ENCODE measurements at places on chromosomes 16 and 17.

- no peak for DNase-seq
These were observed 62.4 kb upstream of the PLCG2 start for GRCh38 chr16:81716478-81717225.

DNA sequence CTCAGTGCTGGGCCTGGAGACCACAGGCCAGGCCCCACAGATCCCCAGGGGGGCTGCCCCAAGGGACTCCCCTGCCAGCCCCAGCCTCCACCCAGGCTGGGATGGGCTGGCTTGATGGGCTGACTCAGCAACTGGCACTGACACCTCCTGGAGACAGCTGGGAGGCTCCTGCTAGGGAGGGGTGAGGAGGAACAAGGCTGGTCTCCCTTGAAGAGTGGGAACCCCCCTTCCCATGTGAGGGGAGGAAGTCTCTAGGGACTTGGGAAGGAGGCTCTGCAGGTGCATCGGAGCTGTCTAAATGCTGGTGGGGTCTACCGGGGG lies 10.4 kb downstream of the NHERF1 start:
- no peak for DNase-seq

DNA sequence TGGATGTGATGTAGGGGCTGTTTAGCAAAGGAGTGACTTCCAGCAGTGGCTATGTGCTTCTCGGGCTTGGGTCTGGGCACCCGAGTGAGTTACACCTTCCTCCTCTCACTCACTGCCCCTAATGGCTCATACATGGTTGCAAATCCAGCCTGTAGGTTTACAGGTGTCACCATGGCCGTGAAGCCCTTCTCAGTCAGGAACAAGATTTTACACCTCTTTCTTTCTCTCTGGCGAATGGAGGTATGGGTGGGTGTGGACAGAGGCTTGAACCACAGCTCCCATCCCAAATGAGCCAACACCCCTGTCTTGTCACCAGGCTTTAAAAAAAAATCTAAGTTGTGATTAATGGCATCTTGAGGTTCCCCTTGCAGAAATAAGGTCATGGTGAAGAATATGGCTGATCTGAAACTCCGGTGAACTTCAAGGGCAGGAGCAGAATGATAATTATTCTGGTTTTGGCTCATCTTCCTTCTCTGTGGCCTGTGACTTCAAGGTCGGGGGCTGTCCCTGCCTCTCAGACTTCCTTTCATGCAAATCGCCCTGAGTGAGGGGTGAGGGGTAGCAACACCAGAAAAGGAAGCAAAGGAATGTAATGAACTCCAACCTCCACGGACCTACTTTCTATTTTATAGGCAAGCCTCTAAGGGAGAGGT lies 331.2 kb downstream of the MAF start:
- DNase-seq: no peak

DNA sequence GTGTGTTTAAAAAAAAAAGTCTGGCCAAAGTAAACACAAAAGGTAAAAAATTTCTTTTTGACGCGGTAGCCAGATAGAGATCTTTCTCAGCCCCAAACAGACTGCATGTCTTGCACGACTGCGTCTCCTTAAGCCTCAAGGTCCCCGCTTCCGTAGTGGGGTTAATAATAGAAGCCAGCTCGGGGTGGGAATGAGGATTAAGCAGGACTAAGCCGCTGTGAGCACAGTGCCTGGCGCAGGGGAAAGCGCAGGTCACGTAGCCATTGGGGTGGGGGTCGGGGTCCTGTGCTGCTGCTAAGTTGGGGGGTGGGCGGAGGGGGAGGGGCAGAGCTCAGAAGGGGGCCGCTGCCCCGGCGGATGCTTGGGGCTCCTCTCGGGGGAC lies 521 bp downstream of the GGA2 start:
- DNase-seq: peak; percentile 54

DNA sequence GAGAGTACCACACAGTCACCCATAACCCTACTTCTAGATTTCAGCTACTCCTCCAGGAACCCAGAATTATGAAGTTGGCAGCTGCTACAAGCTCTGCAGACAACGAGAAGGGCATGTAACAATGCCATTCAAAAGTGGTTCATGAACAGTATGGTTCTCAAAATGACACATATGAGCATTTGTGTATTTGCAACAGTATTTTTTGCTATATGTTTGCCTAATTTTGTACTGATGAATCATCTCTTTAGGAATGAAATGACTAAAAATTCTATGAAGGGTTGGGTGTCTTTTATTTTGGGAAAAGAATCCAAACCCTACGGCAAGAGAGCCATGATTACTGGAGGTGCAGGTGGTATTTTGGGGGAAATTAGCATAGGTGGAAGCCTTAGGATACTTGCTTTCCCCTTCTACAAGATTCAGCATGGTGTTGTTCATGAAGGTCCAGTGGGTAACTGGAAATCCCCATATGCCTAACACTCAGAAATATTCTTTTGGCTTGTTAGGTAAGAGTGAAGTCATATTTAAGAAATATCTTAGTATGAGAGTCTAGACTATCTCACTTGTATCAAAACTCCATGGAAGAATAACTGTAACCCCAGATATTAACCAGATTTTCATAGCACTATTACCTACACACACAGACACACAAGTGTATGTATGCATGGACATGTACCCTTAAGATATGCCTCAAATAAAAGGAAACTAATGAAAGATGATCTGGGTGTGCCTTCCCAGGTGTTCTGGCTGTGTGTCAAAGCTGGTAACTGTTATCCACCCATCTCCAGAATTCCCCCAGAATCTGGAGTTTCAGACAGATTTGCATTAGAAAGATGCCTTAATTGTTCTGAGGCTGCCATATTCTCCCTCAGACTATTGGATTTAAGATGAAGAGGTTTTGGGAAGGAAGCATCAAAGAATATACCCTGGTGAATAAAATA lies 688.2 kb upstream of the SOX9 start:
- no peak for DNase-seq

DNA sequence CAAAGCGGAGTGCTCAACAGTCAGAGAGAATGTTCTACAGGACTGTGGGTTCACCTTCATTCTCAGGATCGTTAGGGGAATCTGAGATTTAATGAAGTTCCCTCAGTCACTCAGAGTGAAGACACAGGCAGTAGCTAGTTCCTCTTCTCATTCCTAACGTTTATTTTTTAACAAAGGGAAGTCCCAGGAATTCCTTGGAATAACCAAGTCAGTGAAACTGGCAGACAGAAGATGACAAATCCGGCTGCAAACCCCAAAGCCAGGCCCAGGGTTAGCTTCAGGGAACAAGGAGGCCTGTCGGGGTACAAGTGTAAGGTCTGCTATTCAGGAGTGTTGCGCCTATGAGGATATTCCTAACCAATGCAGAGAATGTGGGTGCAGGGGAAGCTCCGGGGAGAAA lies 42.0 kb downstream of the COTL1 start:
- DNase-seq: no peak

DNA sequence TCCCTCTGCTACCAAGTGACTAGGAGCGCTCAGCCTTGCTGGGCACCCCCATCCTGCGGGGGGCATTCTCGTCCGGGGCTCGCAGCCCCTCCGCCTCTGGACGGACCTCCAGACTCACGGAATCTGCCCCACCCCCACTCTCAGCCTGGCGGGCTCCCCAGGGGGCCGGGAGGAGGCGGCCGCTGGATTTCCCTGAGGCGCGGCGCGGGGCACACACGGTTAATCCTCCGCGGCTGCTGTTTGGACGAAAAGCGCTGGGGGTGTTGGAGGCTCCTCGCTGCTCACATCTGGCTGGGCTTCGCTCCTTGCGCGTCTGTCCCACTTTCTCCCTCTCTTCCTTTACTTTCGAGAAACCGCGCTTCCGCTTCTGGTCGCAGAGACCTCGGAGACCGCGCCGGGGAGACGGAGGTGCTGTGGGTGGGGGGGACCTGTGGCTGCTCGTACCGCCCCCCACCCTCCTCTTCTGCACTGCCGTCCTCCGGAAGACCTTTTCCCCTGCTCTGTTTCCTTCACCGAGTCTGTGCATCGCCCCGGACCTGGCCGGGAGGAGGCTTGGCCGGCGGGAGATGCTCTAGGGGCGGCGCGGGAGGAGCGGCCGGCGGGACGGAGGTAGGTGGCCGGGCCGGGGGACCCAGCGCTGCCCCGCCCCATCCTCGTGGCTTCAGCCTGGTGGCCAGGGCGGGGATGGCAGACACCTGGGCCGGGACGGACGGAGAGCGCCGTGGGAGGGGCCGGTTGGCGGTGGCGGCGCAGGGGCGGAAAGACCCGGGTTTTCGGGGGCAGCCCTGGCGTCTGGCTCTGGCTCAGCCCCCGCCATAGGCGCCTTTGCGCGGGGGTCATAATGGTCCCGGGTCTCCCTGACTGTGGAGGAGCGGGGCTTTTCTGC lies at the start of gene C1QTNF1:
Gene C1QTNF1 (plus strand): TSS at position 284 of the 886 bp plus-strand sequence. CDS start 19,800 bp downstream, outside the sequence.
- DNase-seq: peak; percentile 81

DNA sequence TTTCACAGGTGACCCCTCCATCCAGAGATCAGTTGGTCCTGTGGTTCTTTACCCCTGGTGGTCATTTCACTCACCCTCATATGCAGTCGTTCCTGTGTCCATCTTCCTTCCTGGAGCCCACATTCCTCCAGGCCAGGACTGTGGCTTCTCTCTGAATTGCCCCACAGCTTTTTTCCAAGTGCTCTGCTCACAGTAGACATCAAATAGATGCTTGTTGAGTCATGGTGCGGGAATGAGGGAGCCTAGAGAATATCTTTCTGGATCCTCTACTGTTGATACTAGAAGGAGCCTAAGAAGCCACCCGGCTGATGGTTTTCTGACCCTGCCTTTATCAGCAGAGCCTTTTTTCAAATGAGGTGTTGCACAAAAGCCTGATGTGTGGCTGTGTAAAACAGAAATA lies 10.4 kb downstream of the USB1 start:
- no peak for DNase-seq

DNA sequence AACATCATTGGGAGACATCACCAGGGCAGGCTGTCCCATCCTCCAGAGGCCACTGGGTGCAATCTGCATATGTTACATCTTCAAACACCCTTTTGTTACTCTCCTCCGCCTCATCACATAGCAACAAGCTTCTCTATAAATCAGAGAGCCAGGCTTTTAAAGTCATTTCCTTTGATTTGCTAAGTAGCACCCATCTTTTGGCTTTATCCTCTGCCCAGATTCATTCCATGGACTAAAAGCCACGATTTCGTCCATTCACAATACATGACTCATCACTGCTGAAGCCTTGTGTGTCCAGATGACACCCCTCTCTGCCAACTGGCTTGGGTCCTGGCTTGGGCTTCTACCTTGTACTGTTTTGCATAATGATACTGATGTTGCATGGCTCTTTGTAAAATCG lies 2.0 kb upstream of the KRT38 start:
- DNase-seq: no peak

GRCh38 chr17:50257676-50258224 lies 16.5 kb upstream of the TMEM92 start:
- no peak for DNase-seq

DNA sequence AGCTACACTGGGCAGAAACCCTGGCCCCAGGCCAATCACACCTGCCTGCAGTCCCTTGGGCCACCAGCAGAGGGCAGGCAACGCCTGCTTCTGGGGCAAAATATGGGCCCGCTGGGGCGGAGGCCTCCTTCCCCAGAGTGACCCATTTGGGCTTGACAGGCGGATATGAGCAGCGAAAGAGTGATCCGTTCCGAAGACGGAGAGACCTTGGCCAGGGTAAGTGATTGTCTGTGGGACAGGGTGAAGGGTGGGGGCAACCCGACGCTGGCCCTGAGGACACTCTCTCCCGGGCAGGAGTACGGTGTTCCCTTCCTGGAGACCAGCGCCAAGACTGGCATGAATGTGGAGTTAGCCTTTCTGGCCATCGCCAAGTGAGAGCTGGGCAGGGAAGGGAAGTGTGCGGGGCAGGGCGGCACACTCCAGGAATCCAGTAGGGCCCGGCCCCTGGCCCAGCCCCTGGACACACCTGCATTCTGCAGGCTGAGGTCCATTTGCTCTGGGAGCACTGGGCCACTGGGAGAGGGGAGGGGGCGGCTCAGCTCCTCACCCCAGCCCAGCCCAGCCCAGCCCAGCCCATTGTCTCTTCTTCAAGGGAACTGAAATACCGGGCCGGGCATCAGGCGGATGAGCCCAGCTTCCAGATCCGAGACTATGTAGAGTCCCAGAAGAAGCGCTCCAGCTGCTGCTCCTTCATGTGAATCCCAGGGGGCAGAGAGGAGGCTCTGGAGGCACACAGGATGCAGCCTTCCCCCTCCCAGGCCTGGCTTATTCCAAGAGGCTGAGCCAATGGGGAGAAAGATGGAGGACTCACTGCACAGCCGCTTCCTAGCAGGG lies 3.5 kb upstream of the NHERF1 start:
- peak; percentile 53 for DNase-seq

DNA sequence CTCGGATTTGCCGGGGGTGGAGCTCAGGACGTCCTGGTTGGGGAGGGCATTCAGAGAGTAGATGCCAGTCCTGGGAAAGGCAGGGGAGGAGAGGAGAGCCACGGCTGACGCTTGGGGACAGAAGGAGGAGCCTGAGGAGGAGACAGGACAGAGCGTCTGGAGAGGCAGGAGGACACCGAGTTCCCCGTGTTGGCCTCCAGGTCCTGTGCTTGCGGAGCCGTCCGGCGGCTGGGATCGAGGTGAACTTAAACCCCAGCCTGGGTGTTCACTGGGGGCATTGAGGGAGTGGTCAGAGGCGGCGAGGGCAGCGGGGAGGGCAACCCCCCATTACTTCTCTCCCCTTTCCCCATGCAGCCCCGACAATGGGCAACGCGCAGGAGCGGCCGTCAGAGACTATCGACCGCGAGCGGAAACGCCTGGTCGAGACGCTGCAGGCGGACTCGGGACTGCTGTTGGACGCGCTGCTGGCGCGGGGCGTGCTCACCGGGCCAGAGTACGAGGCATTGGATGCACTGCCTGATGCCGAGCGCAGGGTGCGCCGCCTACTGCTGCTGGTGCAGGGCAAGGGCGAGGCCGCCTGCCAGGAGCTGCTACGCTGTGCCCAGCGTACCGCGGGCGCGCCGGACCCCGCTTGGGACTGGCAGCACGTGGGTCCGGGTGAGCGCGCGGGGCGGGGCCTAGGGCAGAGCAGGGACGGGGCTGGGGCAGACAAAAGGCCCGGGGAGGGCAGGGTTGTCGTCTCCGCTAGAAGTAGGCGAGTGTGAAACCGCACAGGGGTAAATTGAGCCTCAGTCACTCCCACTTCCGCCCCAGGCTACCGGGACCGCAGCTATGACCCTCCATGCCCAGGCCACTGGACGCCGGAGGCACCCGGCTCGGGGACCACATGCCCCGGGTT lies 3.7 kb downstream of the NOL3 start:
- DNase-seq: peak; percentile 84

GRCh38 chr17:8706431-8706830 lies 38.2 kb downstream of the CCDC42 start:
- DNase-seq: no peak

DNA sequence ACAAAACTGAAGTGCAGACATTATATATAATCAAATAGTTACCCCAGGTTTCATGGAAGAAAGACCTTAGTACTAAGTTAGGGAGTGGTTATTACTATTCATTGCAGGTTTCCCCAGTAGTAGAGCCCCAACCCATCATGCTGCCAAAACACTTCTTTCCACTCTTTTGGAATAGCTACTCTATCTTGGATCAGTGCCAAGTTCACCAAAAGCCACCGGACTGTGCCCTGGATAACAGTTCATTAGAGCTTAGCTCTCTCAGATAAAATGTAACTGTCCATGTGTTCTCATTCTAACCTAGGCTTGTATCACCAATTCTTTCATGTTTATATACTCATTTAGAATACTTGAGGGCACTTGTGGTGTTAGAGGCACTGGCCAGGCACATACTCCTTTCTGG lies 540.1 kb upstream of the C16orf82 start:
- DNase-seq: no peak

GRCh38 chr17:1928976-1929375 lies 96.2 kb downstream of the RTN4RL1 start:
- no peak for DNase-seq

GRCh38 chr17:37180376-37180775 lies 195.4 kb upstream of the C17orf78 start:
- DNase-seq: no peak
